ENCODE measurements at places on chromosomes 1 and 21. TPM values are rescaled to one million over a fixed set of nuclear protein-coding genes. Genes with fewer than 3 reads are reported as not detected.

- no peak for DNase-seq
Observed at GRCh38 chr1:19121192-19121591, 88.9 kb downstream of the UBR4 start.

DNA sequence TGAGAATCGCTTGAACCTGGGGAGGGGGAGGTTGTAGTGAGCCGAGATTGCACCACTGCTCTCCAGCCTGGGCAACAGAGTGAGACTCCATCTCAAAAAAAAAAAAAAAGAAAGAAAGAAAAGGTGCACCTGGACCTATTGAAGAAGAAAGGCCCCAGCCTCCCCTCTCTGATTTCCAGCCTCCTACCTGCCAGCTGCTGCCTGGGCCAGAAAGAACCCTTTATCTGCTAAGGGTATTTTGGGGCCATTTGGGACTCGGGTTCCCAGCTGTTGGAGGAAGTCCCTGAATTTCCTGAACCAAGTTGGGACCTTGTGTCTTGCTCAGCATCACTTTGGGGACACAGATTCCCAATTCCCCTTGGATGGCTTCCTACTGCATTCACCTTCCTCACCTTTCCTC lies 3.9 kb upstream of the TNFRSF8 start:
- DNase-seq, result no peak

DNA sequence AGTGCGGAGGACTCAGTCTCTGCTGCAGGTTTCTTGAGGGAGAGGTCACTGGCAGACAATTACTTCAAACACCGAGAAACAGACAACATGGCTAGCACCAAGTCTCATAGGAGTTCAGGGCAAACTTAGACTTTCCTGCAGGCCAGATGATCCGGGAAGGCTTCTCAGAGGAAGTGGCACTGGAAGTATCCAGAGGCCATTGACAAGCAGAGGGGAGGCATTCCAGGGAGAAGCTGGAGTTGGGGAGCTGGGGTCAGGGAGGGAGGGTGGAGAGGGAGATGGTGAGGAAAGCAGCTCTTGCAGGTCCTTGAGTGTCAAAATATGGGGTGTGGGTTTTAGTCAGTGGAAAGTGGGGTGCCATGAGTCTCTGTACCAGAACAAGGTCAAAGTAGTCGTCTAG lies 147.9 kb downstream of the KAZN start:
- no peak for DNase-seq

- DNase-seq, result no peak
Observed at GRCh38 chr1:225755671-225756319, 21.8 kb upstream of the SRP9 start.

DNA sequence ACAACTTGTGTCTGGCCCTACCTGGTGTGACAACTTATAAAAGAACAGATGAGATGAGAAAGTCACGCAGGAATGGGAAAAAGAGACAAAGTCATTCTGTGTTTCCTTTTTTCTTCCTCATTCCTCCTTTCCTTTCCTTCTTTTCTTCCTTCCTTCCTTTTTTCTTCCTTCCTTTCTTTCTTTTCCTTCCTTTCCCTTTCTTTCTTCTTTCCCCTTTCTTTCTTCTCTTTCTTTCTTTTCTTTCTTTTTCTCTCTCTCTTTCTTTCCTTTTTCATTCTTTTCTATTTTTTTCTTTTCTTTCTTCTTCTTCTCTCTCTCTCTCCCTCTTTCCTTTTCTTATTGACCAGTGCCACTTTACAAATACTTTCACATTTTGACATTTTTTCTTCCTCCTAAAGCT lies 239.7 kb downstream of the ATG4C start:
- DNase-seq, result no peak

- no peak for DNase-seq
Observed at GRCh38 chr1:196401891-196402290, 206.3 kb downstream of the KCNT2 start.

DNA sequence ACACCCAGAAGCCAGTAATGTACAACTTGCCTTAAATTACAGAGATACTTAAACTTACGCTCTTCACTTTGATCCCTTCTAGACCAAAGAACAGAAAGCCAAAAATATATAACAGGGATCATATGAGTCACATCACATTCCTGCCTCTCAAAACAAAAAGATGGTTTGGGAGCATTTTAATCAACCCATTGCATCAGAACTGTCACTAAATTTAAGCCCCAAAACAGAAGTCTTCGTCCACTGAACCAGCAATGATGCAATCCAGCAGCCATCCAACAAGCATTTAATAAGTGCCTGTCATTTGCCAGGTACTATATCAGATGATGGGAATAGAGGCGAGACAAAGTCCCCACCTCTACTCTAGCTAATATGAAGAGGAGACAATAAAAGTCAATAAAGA lies 42.7 kb upstream of the GLIS1 start:
- DNase-seq, result no peak

DNA sequence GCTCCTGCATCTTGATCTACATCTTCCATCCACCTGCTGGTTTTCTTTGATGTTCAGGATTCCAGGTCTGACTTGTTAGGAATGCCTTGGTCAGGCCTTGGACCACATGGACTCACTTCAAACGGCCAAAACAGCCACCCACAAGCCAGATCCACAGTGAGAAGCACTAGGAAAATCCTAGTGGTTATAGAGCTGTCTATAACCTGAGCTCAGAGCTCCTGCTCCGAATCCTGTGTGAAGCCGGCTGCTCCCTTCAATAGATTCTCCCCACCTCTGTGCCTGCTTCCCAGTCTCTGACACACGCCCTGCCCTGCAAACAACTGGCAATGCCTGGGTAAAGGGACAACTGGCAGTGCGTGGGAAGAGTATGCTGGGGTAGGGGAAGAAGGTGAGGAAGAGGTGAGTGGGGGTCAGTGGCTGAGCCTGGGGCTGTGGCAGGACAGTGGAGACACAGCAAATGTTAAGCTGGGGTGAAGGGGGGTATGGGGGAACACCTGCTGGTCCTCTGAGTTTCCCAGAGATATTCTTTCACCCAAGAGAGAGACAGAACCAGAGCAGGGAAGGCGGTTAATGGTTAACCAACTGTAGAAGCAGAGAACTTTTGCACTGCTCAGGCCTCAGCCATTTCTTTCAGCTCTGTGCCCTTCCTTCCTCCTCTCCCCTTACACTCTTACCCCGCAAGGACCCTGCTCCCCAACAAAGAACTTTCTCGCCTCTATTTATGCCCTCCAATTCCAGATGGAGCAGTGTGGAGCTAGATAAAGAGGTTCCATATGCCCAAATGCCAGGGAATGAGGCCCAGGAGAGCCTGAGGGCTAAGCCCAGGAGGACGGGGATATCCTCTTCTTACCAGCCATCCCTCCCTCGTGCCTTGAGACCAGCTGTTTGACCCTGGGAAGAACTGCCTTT lies 4.5 kb downstream of the PLXNA2 start:
- no peak for DNase-seq

DNA sequence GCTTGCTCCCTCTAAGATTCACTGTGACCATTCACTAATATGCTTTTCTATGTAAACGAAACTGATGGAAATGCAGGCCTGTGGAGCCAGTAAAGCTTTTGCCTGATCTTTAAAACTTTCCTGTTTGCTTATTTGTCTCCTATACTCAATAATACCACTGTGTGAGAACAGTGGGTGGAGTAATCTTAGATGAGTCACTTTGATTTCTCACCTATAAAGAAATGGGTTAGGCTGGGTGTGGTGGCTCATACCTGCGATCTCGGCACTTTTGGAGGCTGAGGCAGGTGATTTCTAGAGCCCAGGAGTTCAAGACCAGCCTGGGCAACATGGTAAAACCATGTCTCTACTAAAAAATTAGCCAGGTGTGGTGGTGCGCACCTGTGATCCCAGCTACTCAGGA lies 70.8 kb downstream of the RWDD3 start:
- no peak for DNase-seq

DNA sequence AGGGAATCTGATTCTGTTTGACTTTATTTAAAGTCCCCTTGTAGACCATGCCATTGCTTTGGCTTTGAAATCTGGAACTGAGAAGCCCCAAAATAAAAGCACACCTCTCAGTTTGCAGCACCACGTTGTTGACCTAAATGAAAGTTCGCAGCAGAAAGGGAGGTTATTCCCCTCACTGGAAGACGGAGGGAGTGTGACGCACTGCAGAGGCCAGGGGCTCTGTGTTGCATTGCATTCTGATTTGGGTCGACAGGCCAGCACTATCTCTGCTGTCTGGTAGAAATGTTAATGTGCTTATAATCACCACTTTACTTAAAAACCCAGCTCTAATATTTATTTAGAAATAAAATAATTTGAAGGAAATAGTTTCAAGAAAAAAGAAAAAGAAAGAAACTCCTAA lies 675.2 kb upstream of the NR5A2 start:
- DNase-seq, result no peak

DNA sequence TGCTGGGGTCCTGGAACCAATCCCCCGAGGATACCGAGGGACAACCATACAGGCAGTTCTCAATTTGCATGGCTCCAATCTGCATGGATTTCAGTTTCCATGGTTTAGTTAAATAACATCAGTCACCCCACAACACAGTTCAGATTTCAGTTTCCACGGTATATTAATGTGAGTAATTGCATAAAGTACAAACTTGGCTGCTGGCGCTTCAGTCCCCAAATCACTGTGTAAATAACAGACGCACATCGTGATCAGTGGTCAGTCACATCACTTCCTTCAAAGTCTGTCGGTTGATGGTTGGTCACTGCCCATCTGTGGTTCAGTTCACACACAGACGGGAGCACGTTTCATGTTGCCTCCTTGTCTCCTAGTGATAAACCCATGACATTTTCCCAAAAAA lies 66.4 kb upstream of the LPGAT1 start:
- no peak for DNase-seq

DNA sequence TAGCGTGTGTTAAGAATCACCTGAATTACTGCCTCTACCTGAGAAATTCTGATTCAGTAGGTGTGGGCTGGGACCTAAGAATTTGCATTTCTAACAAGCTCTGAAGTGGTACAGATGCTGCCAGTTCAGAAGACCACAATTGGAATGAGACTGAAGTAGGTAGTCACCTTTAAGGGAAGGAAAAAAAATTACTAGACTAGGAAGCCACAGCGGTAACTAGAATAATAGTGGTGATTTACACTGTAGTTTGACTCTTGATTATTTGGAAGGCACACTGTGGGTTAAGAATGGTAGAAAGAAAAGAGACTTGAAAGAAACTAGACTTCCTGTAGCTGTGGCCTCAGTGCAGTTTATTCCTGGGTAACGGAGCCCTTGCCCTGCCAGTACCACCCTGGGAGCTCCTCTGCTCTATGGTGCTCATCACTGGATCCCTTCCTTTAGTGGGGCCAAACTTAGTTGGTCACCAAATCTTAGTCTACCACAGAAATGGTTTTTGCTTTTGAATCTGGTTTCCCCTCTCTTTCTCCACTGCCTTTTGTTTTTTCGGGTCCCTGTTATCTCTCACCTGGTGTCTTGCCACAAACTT lies 43.6 kb downstream of the ARID1A start:
- DNase-seq, result no peak

- DNase-seq, result no peak
Observed at GRCh38 chr1:163709636-163710035, 387.9 kb downstream of the NUF2 start.

DNA sequence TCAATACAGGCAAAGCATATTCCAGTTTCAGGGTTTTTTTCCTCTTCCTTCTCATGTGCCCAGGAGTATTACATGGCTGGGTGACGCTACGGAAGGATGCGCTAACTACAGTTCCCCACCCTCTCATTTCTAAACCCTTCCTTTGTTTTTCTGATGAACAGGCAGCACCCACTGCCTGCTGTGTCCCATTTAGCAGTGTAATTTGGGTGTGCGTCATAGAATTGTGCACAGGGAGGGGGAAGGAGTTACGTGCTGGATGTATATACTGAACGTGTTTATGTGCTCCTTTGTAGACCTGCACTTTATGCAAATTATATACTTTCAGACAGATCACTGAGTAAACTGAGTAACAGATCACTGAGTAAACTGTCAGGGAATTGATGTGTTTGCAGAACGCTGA lies 44.5 kb downstream of the ELAPOR1 start:
- DNase-seq, result no peak

GRCh38 chr1:209106237-209106741 lies 477.2 kb upstream of the CAMK1G start:
- no peak for DNase-seq

DNA sequence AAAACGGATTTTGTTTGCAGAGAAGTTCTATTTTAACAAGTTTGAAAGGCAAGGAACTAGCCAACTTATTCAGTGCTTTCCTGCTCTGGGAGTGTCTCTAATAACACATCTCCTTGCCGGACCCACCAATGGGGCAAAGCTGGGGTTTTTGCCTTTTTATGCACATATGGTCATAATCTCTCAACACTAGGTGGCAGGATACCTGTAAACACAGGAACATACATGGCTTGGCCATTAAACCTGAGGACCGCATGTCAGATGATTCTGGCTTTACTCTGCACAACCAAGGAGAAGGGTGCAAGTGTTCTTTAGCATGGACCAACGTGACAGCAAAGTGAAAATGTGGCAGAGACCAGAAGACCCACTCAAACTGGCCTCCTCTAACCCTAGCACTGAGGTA lies 4.9 kb downstream of the TMEM9 start:
- no peak for DNase-seq

GRCh38 chr21:45821998-45822397 lies 159.6 kb upstream of the COL6A1 start:
- DNase-seq, result no peak

GRCh38 chr1:64900916-64901315 lies 65.4 kb downstream of the JAK1 start:
- DNase-seq, result no peak

DNA sequence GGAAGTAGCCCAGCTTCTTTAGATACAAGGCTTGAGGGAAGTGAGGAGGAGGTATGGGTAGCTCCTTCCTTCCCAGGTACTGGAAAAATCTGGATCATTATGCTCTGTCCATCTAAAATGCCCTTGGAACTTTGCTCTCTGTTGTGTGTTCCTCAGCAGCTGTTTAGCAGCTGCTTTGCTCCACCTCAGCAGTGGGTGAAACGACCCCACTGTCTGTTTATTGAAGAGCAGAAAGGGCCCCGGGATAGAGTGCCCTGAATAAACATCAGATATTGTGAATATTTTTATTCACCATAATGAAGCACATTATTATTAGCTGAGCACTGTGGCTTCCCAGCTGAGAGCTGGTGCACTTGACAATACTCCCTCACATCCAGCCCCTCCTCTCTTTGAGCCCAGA lies 237.9 kb downstream of the PBX1 start:
- no peak for DNase-seq

GRCh38 chr1:233304489-233305102 lies 9.1 kb upstream of the PCNX2 start:
- no peak for DNase-seq

GRCh38 chr1:26787381-26787705 lies 407 bp upstream of the PIGV start:
- no peak for DNase-seq

Gene WNT4
- total RNA-seq, result 0.16 TPM

Gene LRRC38
- not detected for total RNA-seq

Gene FAM177B
- not detected for total RNA-seq

Gene TRIM45
- total RNA-seq, result 16.6 TPM

Gene THEM5
- total RNA-seq, result not detected

Gene SPRR3
- total RNA-seq, result not detected
